Activated CD4-positive, CD25-positive, alpha-beta regulatory T cell treated with anti-CD3 and anti-CD28 coated beads, Interleukin-2, amount 50 U/mL, for 16 hours (primary cell): ENCODE measurements at places on chromosomes 4 and X.

DNA sequence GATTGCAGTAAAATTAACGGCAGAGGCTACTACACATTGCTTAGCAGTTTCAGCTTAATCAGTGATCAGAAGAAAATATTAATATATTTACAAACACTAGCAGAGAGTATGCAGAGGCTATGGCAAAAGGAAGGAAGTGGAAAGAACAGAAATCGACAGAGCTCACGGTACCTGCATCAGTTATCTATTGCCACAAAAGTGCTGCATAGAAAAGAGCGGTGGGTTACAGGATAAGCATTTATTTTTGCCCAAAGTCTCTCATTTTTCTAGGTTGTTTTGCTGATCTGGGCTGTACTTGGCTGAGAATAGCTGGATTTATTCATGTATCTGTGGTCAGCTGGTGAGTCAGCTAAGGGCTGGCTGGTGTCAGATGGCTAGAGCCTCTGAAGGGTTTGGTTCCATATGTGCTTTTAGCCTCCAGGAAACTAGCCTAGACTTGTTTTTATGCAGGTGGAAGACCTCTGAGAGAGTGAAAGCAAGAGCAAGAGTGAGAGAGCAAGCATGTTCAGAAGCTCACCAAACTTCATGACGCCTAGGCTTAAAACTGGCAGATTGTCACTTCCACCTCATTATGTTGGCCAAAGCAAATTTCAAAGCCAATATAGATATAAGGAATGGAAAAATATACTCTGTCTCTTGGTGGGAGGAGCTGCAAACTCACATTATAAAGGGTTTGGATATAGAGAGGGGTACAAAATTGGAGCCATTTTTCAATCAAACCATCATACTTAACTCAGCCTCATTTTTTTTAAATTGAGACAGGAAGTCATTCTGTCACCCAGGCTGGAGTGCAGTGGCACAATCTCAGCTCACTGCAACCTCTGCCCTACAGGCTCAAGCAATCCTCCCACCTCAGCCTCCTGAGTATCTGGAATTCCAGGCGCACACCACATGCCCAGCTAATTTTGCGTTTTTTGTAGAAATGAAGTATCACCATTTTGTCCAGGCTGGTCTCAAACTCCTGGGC, 153.2 kb upstream of the RPL34 start:
- DNase-seq: no peak

GRCh38 chr4:168981460-168981859, 28.6 kb downstream of the CBR4 start:
- DNase-seq: no peak

GRCh38 chr4:129614611-129615010, 518.7 kb downstream of the C4orf33 start:
- no peak for DNase-seq

GRCh38 chrX:10582945-10583344, 37.4 kb downstream of the MID1 start:
- no peak for DNase-seq

GRCh38 chr4:39597695-39598381, 40.8 kb downstream of the SMIM14 start:
- no peak for DNase-seq
